Left lung (tissue), 14 donors: ENCODE measurements at places on chromosomes 13 and 19. TPM values are rescaled to one million over a fixed set of nuclear protein-coding genes. Genes with fewer than 3 reads are reported as not detected.

Gene SIGLEC11
- total RNA-seq: 1.3 TPM

Gene FCER2
- total RNA-seq: 0.58 TPM

Gene SUGP2
- 64.2 TPM for total RNA-seq

Gene NLRP9
- total RNA-seq: not detected

Gene SPIB
- total RNA-seq: 0.32 TPM

Gene PCDH17
- 44.1 TPM for total RNA-seq

Gene OR7A5
- not detected for total RNA-seq

- no peak for DNase-seq
These were observed 637 bp upstream of the PDS5B start for GRCh38 chr13:32585550-32586079.

GRCh38 chr13:101447852-101448251, 4.6 kb upstream of the ITGBL1 start:
- no peak for DNase-seq

- no peak for DNase-seq
These were observed 22.2 kb downstream of the SHISA2 start for GRCh38 chr13:26029581-26030136.

DNA sequence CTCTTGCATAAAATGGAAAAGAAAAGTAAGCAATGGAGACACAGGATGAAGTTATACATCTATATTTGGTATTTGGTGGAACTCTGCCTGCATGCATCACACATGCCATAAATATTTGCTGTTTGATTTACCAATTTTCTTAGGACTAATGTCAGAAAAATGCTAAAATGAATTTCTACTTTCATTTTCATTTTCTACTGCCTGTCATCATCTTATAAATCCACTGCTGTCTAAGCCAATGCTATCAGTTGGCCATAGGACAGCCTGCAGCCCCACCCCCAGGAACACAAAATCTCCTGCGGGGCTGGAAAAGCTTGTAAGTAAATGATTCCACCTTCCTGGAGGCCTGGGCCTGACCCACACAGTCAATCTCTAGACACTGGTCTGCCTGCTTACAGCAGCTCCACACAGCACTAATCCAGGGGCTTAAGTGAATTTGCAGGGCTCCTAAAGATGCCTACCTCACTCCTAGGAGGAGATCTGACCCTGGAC, 122.0 kb downstream of the ENOX1 start:
- DNase-seq: no peak

- DNase-seq: peak; percentile 58
These were observed 6.5 kb upstream of the TIMM50 start for GRCh38 chr19:39474139-39474620.

GRCh38 chr13:40609972-40610726, 56.3 kb downstream of the FOXO1 start:
- no peak for DNase-seq

DNA sequence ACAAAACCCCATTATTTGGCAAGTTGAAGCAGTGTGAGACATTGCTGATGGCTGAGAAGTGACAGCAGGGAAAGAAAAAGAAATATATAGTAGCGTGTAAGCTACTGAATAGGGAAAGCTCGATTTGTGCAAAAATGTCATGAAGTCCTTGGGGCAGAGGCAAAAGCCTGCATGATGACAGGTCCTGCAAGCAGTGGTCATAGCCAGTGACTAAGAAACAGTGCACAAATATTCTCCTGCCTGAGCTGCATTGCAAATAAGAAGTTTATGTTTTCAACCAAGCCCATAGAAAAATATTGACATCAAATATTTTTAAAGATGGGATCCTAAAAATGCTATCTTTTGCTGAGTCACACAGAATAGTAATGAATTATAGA, 270.0 kb downstream of the SLITRK6 start:
- DNase-seq: no peak

GRCh38 chr13:33051632-33052031, 35.4 kb downstream of the KL start:
- no peak for DNase-seq

DNA sequence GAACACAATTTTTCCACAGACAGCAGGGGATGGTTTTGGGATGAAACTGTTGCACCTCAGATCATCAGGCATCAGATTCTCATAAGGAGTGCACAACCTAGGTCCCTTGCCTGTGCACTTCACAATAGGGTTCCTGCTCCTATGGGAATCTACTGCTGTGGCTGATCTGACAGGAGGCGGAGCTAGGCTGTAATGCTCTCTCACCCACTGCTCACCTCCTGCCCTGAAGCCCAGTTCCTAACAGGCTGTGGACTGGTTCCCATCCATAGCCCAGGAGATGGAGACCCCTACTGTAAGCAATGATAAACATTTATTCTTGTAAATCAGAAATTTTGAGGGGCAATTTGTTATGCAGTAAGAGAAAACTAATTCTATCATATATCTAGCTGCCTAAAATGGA, 1234.7 kb downstream of the SLITRK1 start:
- no peak for DNase-seq

- no peak for DNase-seq
These were observed 145.3 kb upstream of the RXFP2 start for GRCh38 chr13:31594056-31594455.

DNA sequence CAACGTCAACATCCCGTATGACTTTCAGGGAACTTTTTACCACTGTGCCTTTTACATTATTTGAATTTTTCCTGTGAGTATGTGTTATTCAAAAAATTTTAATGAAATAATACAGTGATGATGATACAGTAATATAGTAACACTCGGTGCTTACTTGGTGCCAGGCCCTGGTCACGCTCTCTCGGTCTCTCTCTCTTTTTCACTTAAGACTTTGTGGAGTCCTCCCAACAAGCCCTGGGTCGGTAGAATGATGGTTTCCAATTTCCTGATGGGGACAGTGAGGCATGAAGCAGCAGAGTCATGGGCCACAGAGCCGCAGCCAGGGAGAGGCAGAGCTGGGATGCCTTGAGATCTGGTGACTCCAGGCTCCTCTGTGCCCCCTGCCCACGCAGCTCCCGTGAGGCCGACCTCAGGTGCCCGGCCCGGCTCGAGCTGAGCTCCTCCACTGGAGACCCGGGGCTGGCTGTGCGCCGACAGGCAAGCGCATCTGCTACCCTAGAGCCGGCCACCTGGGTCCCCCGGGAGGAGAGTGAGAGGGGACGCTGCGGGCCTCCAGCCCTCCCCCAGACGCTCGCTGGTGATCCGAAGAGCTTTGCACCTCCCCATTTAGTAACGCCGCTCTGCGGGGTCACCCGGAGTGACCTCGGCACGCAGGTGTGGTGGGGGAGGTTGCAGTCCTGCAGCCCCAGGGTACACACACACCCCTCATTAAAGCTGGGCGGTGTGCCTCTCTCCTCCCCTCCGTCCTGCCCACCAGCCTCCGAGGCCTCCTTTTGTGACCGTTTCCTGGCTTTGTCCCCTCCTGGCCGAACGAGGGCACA, 4.4 kb upstream of the SBK3 start:
- DNase-seq: no peak

DNA sequence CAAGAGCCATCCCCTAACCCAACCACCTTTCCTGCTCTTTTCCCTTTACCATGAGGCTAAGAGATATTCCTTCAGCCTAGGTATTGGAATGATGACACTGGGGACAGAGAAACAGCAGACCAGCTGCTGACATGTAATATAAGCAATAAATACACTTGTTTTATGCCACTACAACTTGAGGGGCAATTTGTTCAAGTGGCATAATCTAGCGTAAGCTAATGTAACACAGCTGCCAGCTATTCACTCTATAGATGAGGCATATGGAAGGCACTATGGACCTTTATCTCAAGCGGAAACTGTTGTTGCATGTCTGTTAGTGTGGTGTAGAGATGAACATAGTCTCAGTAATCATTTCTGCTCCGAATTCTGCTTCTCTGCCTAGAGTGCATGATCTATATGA, 111.1 kb downstream of the STARD13 start:
- no peak for DNase-seq
